ENCODE measurements at places on chromosomes 5 and 9.

DNA sequence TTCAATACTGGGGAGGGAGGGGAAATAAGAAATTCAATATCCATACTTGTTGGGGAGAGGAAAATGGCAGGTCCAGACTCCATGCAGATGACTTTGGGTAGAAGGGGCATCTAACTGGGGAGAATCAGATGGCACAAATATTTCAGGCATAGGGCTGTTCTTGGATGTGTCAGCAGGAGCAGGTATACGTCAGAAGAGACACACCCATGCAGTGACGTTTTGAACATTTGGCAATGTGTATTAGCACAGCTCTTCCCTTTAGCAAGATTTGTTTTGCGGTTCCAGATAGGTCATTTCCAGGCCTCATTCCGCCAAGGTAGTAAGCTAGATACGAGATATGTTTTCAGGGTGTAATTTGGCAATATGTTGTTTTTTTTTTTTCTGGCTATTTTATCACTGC is 187.2 kb upstream of the CDH10 start:
- no peak for DNase-seq

- no peak for DNase-seq
Observed at GRCh38 chr5:61234019-61234418, 71.8 kb upstream of the SMIM15 start.

DNA sequence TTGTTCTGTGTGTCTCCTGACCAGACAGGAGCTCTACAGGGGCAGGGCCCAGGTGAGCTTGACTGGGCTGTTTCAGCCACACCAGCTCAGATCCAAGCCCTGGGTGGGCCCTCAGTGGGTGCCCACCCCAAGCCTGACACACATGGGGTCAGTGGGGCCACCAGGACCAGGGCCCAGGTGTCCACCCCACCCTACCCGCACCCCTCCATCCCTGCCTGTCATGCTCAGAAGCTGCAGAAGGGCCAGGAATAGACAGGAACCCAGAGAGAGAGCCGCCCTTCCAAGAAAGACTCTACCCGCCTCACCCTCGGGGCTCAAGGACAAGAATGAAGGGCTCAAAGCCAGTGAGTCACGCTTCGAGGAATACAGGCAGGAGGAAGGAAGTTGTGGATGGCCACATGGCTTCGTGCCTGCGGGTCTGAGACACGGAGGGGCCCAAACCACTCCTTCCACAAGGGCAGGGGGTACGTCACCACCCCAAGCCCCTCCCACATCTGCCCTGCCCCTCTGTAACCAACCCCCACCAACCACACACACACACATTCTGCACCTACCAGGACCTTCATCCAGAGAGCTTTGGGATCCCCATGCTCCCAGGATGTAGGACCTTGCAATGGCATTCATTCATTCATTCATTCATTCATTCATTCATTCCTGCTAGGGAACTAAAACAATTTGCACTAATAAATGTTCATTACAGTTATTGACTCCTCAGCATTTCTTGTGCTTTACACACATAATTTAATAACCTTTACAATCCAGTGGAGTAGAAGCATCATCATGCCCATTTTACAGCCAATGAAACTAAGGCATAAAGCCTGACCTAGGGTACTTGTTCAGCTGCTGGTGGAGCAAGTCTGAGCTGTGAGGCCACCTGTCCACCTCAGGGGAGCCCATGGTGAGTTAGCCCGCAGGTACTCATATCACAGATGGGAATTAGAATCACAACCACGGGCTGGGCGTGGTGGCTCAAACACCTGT is 55.9 kb upstream of the STXBP1 start:
- DNase-seq: peak; percentile 99

DNA sequence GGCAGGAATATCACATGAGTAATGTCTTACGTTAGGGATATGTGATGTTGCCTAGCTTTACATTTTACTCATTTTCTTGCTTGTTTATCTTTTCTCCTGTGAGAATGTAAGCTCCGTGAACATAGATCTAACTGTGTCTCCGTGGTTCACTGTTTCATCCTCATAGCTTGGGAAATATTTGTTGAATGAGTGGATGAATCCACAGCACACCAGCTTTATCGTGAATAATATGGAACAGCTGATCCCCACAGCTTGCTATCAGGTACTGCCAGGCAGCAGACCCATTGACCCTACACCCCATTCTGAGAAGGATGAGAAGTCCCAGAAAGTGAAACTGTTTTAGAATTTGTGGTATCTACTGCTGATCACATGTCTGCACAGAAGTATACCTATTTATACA is 106.8 kb upstream of the FBN2 start:
- DNase-seq: peak; percentile 88

- peak; percentile 50 for DNase-seq
Observed at GRCh38 chr9:21919377-21920362, 74.5 kb downstream of the CDKN2A start.
